ENCODE measurements at places on chromosomes 3 and 15. TPM values are rescaled to one million over a fixed set of nuclear protein-coding genes. Genes with fewer than 3 reads are reported as not detected.
A peak's percentile ranks its signal among the peaks of the same experiment; 100 is the strongest.

DNA sequence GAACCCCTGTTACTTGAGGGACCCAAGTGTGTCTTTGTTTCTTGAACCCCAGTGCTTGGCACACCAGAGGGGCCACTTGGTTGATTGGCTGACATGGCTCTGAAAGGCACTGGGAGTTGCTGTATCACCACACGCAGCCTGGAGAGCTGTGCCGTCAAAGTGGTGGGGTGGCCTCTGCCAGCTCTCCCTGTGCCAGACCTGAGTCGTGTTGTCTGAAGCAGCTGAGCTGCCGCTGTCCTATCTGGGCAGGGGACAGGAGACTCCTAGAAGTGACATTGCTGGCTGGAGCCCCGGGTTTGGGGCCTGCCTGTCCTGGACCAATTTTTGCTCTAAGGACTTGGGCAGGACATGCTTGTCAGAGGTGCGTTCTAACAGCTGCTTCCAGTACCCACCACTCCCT is 5.5 kb upstream of the SNX22 start:
- DNase-seq, result no peak

GRCh38 chr15:89052474-89052873 is 35.8 kb upstream of the ABHD2 start:
- DNase-seq, result no peak

Gene GASK1A
- total RNA-seq, result not detected

GRCh38 chr15:62850791-62851291 is 191.7 kb upstream of the TPM1 start:
- DNase-seq, result no peak

Gene PLA2G4F
- total RNA-seq, result not detected

Gene KBTBD13
- total RNA-seq, result not detected

Gene COL6A5
- 0.16 TPM for total RNA-seq

- DNase-seq, result no peak
Measured at GRCh38 chr3:108079877-108080276, 11.0 kb downstream of the CD47 start.

DNA sequence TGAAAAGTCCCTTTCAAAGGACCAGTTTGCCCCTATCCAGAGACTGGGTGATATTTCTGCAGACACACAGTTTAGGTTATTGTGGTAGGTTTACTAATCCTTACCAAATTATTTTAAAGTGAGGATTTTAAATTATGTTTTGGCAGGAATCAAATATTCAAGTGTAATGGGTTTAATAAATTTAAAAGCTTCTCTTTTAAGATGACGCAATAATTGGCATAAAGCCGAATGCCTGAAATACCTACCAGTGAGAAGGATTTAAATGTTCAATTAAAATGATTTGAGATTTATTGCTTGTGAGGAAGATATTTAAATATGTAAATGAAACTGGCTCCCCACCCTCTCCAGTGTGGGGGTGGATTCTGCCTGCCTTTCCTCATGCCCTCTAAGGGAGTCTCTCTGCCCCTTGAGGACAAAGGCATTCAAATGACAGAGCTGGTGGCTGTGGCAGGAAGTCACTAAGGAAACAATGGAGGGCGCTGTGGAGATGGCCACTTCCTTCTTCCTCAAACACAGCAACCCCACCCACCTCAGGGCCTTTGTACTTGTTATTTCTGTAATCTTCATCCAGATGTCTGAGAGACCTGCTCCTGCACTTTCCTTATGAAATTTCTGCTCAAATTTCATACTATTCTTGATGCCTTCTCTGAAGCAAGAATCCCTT is 131.7 kb downstream of the TNIK start:
- DNase-seq, result peak; percentile 21

Gene DUOX2
- total RNA-seq, result not detected

GRCh38 chr3:13066834-13067233 is 6.4 kb downstream of the IQSEC1 start:
- DNase-seq, result no peak

- no peak for DNase-seq
Measured at GRCh38 chr15:68230157-68231100, 901 bp upstream of the CLN6 start.

DNA sequence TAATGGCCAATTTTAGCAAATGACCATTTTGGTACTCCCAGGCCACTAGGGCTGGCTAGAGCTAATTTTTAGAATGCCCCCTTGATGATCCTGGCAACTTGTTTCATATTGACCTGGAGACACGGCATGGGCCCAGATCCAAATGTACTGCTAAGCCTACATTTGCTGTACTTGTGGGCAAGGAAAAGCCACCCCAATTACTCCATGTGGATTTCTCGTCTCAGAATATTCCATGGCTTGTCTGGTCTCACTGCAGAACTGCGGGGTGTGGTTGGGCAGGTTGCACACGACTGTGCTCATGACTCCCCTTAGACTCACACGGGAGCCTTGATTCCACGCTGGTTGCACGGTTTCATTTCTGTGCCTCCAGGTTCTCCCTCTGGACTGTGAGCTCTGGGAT is 140.9 kb downstream of the RPLP1 start:
- DNase-seq, result no peak

GRCh38 chr3:182261041-182261440 is 532.3 kb upstream of the ATP11B start:
- DNase-seq, result no peak

GRCh38 chr15:70423267-70423666 is 325.6 kb upstream of the TLE3 start:
- no peak for DNase-seq

DNA sequence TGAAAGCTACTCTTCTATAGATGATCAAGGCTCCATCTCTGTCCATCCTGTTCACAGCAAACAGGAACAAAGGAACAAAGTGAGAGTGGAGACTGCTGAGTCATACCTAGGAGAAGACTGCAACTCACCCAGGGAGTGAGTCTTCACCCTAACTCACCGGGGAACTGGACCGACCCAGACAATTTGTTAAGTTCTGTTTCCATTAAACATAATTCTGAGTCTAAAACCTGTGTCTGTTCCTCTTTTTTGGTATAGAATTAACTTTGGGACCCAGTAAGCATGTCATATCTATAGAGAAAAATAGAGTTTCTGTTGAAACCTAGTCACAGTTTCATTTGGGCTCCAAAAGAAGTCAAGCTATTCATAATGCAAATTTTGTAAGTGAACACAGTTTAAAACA is 21.6 kb downstream of the CCDC80 start:
- no peak for DNase-seq

DNA sequence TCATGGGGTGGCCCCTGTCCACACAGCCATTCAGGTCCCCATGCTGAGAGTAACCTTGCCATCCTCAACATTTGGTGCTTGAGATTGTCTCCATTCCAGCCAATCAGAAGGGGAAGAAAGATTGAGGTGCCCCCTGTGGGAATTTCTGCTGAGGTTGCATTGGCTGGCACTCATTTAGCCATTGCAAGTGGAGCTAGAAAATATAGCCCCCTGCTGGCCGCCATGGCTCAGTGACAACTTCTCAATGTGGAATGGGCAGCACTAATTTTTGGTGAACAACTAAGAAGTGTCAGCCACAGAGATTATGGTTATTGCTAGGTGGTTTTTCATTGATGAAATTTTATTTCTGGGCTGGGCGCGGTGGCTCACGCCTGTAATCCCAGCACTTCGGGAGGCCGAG is 22.0 kb downstream of the COL6A6 start:
- no peak for DNase-seq

Gene ZNF280D
- total RNA-seq, result 29.9 TPM

- no peak for DNase-seq
Measured at GRCh38 chr3:118817748-118818165, 216.9 kb downstream of the IGSF11 start.

DNA sequence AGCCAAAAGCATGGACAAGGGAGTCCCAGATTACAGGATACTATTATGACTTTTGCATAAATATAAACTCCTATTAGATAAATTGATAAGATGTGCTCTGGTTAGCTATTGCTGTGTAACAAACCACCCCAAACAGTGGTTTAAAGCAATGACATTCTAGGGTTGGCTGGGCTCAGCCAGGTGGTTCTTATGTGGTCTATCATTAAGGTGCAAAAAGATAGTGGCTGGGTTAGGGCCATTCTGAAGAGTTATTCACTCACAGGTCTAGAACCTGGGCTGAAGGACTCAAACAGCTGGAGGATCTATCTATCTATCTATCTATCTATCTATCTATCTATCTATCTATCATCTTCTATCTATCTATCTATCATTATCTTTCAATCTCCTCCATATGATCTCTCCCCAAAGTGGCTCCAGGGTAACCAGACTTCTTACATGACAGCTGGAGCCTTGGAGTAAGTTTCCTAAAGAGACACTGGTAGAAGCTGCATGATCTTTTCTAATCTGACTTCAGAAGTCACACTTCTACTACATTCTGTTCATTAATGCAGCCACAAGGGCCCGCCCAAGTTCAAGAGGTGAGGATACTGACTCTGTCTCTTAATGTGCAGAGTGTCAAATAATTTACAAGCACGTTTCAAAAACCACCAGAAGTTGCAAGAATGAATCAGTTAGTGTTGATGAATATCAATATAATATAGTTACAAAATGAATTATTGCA is 74.9 kb upstream of the XCR1 start:
- no peak for DNase-seq

DNA sequence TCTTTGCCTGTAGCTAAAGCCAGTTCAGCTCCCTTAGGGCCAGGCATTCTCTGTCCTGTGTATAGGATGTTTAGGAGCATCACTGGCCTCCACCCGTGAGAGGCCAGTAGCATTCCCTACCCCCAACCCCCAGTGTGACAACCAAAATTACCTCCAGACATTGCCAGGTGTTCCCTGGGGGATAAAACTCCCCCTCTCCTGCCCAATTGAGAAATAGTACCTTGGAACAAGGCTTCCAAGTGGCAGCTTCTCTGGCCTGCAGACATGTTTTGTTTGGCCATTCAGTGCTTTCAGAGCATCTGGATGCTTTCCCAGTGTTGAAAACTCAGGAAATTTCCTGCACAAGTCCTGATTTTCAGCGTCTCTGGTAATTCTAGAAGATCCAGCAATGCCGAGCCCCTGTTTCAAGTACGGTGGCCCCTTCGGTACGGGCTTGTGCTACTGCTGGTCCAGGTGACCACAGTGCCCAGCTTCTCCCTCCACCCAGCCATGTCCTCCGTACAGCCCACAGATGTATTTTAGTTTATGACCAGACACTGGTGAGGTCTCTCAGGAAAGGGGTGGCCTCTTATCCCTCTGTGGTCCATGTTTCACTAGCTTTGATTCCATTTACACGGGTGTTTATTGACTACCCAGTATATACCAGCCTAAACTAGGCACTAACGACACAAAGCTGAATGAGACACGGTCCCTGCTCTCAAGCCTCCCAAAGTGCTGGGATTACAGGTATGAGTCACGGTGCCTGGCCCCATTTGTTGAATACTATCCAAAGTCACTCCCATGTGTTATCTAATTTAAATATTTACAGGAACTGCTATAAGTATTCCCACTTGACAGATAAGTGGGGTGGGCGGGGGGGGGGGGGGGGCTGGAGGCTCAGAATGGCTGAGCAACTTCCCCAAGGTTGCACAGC is 125.4 kb upstream of the RAD18 start:
- DNase-seq, result no peak

GRCh38 chr3:43766672-43767465 is 76.1 kb downstream of the ABHD5 start:
- DNase-seq, result no peak

DNA sequence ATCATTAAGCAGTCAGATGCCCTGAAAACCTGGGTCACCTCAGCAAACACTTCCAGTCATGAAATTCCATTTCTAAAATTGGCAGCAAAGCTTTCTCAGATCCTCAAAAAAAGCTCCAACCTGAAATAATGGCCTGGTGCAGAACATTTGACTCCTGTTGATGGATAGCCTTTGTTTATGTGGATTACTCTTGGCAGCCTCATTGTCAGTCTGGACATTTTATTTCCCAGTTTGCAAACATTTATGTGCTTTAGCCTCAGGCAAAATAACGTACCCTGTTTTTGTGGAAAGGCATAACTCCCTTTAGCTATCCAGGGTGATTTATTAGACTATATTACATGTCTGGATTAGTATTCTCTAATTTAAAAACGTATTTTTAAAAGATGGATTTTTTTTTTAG is 53.9 kb downstream of the PXYLP1 start:
- no peak for DNase-seq

DNA sequence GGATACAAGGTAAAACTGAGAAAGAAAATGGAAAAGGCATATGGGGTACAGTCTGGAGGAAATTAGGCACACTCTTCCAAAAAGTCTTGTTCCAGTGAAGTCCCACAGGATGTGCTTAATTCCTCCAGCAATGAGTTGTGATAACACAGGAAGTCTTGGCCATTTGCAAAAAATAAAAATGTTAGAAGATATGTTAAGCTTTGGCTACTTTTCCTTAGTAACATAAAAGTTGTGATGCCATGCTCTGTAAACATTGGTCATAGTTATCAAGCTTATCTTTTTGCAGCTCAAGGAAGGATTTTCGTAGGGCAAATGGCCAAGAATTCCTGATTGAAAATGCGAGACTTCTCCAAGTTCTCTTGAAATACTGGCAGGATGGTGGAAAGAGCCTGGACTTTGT is 26.4 kb downstream of the LNP1 start:
- no peak for DNase-seq

Gene GRIP2
- not detected for total RNA-seq

DNA sequence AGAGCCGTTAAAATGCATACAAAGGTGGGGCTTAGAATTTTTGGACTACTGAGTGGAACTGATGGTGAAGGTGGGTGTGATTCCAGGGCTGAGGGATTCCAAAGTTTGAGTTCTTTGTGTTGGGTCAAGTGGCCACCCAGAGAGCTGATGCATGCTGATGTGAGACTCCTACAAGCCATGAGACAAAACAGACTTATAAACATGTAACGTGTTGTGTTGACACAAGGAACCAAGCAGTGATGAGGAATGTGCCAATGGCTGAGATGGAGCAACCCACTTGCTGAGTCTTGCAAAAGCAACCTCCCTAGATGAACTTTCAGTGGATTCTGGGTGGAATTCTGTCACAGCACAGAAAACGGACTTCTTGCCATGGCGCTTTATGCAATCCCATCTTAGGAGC is 289.0 kb downstream of the TLE3 start:
- DNase-seq, result no peak

Gene THRB
- total RNA-seq, result not detected

Gene GTF2E1
- 25.3 TPM for total RNA-seq

Gene SCN5A
- not detected for total RNA-seq

Gene DAPK2
- 8.7 TPM for total RNA-seq

All from activated T-helper 1 cell treated with anti-CD3 and anti-CD28 coated beads, Interleukin-12 subunit alpha, Interleukin-12 subunit beta, Interleukin-2, Interleukin-4 antibody, amounts not matched to agents 30 ng/mL and 10 ng/mL and 1 ng/mL, durations not matched to agents 14 hours and 24 hours and 36 hours (primary cell).